ENCODE measurements at places on chromosomes 7 and 10. TPM values are rescaled to one million over a fixed set of nuclear protein-coding genes. Genes with fewer than 3 reads are reported as not detected.
A peak's percentile ranks its signal among the peaks of the same experiment; 100 is the strongest.

DNA sequence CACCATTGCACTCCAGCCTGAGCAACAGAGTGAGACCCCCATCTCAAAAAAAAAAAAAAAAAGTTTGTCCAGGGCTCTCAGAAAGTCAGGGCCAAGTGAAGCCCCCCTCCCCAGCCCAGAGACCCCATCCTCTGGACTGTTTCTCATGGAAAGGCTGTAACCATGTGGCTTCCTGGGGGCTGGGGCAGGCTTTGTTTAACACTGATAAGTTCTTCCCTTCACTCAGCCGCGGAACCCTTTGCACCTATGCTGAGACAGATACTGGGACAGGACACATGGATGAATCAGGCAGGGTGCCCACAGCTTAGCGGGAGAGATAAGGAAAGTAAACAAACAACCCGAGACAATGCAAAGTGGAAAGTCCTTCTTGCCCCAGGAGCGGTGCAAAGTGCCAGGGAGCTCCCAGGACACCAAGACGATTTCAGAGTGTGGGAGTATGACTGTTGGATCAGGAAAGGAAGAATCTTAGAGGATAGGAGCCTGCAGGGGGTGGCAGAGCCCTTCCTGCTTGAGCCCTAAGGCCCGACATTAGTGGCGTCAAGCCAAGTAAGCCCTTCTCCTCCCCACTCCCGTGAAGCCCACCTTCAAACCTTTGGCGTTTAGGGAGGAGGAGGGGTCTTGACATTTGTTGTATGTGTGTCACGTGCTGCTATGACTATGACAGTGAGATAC is 11.6 kb downstream of the MLXIPL start:
- DNase-seq = no peak
- peaks cover 3% of the 10 kb centered on the region for H3K4me1 ChIP-seq
- no peak overlapping the region for H3K4me3 ChIP-seq
- no peaks in the 10 kb centered on the region for H3K36me3 ChIP-seq
- H3K27ac ChIP-seq = no peak overlapping the region
- H3K27me3 ChIP-seq = peaks cover 17% of the 10 kb centered on the region

- no peak overlapping the region for H3K27ac ChIP-seq
- no peaks in the 10 kb centered on the region for H3K4me1 ChIP-seq
- no peak overlapping the region for H3K4me3 ChIP-seq
- peaks cover 15% of the 10 kb centered on the region for H3K27me3 ChIP-seq
Observed at GRCh38 chr10:67735430-67735829, 39.4 kb upstream of the CTNNA3 start.

Gene EGFR
- total RNA-seq = not detected

- no peak overlapping the region for H3K27ac ChIP-seq
- peaks cover 14% of the 10 kb centered on the region for H3K4me1 ChIP-seq
- peaks cover 18% of the 10 kb centered on the region for H3K27me3 ChIP-seq
- DNase-seq = no peak
- H3K4me3 ChIP-seq = no peak overlapping the region
Observed at GRCh38 chr10:78405231-78405630, 371.6 kb downstream of the RPS24 start.

DNA sequence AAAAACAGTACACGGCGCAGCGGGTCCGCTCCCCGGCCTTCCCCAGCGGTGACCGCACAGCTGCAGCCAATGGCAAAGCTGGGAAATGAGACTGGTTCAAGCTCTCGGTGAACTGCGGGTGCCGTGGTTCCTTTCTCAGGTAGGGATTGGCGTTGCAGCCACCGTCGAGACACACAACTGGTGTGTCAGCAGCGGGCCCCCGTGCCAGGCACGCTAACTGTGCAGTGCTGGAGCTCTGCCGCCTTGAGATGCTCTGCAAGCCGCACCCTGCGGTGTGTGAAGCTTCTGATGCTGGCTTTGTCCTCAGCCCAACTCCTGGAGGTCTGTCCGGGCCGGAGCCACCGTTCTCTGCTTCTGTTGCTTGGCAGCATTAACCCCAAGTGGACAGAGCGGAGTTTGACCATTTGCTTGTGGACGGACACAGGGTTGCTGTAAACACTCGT is 20.6 kb upstream of the NKX6-2 start:
- no peak overlapping the region for H3K27ac ChIP-seq
- peak; percentile 54 for DNase-seq
- no peaks in the 10 kb centered on the region for H3K4me1 ChIP-seq
- no peaks in the 10 kb centered on the region for H3K36me3 ChIP-seq
- H3K4me3 ChIP-seq = no peak overlapping the region

- H3K4me1 ChIP-seq = no peaks in the 10 kb centered on the region
- no peak overlapping the region for H3K27ac ChIP-seq
- no peaks in the 10 kb centered on the region for H3K27me3 ChIP-seq
Observed at GRCh38 chr10:72802332-72802731, 91.2 kb upstream of the OIT3 start.

DNA sequence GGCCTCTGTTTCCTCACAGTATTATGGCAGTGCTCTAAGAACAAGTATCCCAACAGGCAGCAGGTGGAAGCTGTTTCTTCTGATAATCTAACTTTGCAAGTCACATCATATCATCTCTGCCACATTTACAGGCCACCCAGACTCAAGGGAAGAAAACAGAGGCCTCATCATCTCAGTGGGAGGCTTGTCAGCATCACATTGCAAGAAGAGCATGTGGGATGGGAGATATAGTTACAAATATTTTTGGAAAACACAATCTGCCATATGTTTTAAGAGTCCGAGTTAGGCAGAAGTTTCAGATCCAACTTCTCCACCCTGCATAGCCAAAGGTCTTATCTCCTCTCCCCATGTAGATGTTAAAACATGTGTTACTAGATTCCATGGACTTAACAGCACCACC is 130.4 kb upstream of the PDE1C start:
- no peak for DNase-seq
- no peak overlapping the region for H3K27ac ChIP-seq
- no peaks in the 10 kb centered on the region for H3K27me3 ChIP-seq
- H3K36me3 ChIP-seq = no peaks in the 10 kb centered on the region
- no peak overlapping the region for H3K4me3 ChIP-seq

GRCh38 chr10:59668096-59668495 is 41.6 kb downstream of the SLC16A9 start:
- peaks cover 5% of the 10 kb centered on the region for H3K4me1 ChIP-seq
- H3K4me3 ChIP-seq = no peak overlapping the region
- H3K27ac ChIP-seq = no peak overlapping the region
- no peak for DNase-seq
- peaks cover 3% of the 10 kb centered on the region for H3K27me3 ChIP-seq

DNA sequence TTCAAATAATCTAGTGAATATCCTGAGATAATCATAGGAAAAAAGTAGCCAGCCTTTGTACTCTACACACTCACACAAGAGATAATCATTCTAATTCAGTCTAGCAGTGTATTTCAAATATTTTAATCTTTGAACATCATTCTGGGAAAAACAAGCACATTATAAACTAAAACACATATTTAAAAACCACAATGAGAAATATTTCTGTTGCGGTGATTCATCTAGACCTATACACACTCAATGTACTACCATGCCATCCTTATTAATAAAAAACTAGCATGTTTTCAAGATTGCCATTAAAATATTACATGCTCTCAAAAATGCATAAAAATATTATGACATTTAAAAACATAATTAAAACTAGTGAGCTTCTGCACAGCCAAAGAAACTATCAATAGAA is 11.8 kb downstream of the COG5 start:
- peaks cover 21% of the 10 kb centered on the region for H3K36me3 ChIP-seq
- no peak for DNase-seq
- no peaks in the 10 kb centered on the region for H3K27me3 ChIP-seq
- H3K4me3 ChIP-seq = no peak overlapping the region

Gene PAX4
- total RNA-seq = not detected

DNA sequence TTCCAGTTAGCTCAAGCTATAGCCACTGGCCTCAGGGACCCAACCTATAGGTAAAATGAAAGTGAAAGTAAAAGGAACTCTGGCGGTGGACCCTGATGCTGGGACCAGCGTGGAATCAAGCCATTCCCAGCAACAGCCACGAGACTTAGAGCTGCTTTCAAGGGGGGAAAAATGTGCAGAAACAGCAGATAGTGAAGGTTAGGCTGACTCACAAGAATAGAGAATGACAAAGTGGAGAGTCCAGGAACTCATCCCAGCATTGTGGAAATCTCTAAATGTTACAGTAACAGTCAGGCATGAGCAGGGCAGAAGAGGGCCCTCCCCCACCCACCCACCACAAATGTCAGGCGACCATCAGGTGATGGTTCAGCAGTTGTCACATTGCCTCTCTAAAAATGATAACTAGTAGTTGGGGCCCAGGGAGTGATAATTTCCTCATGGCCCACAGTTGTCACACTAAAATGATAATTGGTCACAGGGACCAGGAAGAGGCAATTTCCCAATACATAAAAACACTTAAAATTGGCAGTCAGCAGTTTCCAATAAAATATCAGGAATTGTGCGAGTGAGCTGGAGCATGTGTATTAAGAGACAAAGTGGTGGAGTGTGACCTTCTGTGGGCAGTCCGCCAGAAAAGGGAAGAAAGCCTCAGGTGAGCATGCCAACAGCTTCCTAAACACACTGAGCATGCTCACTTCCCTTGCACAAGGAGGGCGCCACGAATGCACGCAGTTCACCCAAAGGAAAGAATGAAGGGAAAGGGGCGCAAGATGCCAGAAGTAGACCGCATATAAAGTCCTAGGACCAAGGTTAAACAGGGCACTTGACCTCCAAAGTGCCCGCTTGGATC is 129.8 kb upstream of the PPP1R3A start:
- peak overlapping the region; percentile 58 for H3K4me3 ChIP-seq
- peaks cover 8% of the 10 kb centered on the region for H3K4me1 ChIP-seq
- DNase-seq = no peak
- no peaks in the 10 kb centered on the region for H3K36me3 ChIP-seq

GRCh38 chr10:79140085-79140793 is 71.5 kb downstream of the ZMIZ1 start:
- H3K36me3 ChIP-seq = no peaks in the 10 kb centered on the region
- DNase-seq = no peak
- no peak overlapping the region for H3K27ac ChIP-seq
- no peaks in the 10 kb centered on the region for H3K27me3 ChIP-seq
- H3K4me3 ChIP-seq = no peak overlapping the region
- peaks cover 49% of the 10 kb centered on the region for H3K4me1 ChIP-seq

Gene PILRA
- 6.8 TPM for total RNA-seq

Gene GNAT3
- not detected for total RNA-seq

DNA sequence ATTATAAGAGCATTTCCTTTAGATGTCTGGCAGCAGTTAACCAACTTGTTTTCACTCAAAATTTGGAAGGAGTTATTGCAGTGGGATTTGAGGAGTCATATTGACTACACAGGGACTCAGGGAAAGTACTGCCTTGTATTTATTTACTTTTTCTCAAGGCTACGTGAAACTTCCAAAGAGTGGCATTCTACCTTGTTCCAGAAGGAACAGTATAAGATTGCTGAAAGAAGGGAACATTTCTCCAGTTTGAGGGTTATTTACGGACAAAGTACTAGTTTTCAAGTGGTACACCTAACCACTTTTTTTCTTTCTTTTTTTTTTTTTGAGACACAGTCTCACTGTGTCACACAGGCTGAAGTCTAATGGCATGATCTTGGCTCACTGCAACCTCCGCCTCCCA is 5.1 kb downstream of the MORN4 start:
- H3K27ac ChIP-seq = no peak overlapping the region
- H3K4me3 ChIP-seq = no peak overlapping the region
- no peaks in the 10 kb centered on the region for H3K27me3 ChIP-seq
- no peaks in the 10 kb centered on the region for H3K36me3 ChIP-seq

DNA sequence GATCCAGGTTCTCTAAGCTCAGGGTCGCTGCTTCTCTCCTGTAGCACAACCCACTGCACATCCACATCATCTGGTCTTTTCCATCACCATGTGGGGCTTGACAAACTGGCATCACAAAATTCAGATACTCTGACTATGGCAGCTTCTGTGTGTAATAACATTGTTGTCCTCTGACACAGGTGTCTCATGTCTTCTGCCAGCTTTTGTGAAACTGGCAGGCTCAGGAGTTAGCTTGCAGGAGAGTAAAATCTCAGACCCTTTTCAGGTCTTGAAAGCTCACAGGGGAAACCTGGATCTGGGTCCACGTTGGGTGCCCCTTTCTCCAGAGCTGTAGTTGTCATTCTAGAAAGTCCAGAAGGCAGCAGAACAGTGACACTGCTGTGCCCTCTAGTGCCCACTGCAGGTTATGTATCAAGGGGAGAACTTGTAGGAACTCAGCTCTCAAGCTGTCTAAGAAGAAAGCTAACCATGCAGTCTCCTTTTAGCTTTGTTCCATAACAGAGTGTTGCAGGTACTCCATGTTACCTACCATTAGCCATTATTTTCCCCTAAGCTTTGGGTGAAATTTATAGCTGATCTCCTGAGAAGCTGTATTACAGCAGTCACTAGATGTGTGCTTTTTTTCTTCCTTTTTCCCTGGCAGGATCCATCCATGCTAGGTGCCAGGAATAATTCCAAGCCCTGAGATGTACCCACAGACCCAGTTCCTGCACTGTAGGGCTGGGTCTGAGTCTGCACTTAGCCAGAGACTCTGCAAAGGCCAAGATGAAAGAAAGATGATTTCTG is 102.7 kb downstream of the ZNF248 start:
- DNase-seq = no peak
- no peaks in the 10 kb centered on the region for H3K27me3 ChIP-seq
- H3K36me3 ChIP-seq = peaks cover 17% of the 10 kb centered on the region
- H3K27ac ChIP-seq = no peak overlapping the region

- peaks cover 23% of the 10 kb centered on the region for H3K27me3 ChIP-seq
- no peak for DNase-seq
- no peak overlapping the region for H3K4me3 ChIP-seq
Observed at GRCh38 chr10:58320351-58321049, 14.3 kb upstream of the UBE2D1 start.

- no peaks in the 10 kb centered on the region for H3K4me1 ChIP-seq
- H3K27ac ChIP-seq = no peak overlapping the region
- no peak for DNase-seq
Observed at GRCh38 chr10:69684981-69685353, 54.9 kb downstream of the FAM241B start.

DNA sequence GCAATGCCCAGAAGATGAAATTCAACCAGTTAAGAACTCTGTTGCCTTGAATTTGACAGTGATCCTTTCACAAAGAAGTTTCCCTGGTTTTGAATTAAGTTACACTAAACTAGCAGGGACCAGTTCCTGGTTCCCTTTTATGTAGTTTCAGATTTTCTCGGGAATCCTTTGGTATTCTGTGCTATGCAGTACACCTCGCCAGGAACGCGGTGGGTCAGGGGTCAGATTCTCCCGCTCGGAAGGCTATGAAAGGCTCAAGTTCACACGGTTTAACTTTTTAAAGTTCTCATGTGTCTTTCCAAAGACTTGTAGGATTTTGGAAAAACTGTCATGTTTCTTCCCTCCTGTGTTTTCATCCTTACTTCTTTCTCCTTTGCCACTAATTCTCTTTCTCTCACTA is 104.7 kb upstream of the PRR15 start:
- no peak for DNase-seq
- H3K27me3 ChIP-seq = no peaks in the 10 kb centered on the region
- H3K36me3 ChIP-seq = no peaks in the 10 kb centered on the region
- no peak overlapping the region for H3K4me3 ChIP-seq
- no peaks in the 10 kb centered on the region for H3K4me1 ChIP-seq

DNA sequence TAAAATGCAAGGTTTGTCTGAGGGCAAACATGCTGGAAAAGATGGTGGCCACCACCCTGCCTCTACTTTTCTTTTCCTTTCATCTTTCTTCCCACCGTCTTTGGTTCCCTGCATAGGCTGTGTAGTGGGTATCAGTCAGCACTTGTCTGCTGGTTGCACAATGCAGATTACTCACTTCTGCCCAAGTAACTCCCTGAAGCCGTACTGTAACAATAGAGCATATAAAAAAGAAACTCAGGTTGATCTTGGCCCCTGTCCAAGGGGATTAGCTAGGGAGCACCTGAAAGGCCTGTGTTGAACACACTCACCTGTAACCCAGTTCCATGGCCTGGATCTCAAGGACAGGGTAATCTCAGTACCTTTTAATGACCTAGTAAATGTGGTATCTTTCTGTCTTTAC is 533.0 kb upstream of the GALNT17 start:
- H3K4me1 ChIP-seq = peaks cover 13% of the 10 kb centered on the region
- H3K36me3 ChIP-seq = peaks cover 8% of the 10 kb centered on the region
- H3K27me3 ChIP-seq = peaks cover 40% of the 10 kb centered on the region
- DNase-seq = no peak

Gene GRID2IP
- 0.29 TPM for total RNA-seq
